Nephron progenitor cell (in vitro differentiated cells): ENCODE measurements at places on chromosomes 3 and 15.

DNA sequence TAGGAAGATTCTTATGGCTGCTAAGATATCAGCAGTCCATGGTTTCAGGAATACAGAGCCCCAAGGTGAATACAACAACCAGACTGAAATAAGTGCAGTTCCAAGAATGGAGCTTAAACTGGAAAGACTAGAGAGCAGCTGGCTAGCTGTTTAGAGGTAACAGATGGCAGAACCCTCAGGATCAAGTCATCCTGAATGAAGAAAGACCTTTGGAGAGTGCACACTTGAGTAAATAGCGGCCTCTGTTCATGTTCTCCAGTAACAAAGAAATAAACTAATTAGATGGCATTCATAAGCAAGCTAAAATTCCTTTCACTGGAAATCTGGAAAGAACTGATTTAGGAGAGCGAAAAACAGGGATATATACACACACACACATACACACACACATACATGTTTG, 968.4 kb downstream of the FHIT start:
- DNase-seq, result no peak

DNA sequence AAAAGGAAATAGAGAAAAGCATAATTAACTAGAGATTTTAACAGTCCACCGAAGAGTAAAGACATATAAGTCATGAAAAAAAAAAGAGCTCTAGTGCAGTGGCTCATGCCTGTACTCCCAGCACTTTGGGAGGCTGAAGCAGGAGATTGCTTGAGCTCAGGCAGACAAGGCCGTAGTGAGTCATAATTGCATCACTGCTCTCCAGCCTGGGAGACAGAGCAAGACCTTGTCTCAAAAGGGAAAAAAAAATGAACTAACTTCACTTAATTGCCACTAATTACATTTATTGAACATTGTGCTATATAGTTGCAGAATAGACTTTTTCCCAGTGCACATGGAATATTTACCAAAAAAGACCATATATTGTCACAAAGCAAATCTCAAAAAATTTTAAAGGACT, 221.8 kb downstream of the CBLB start:
- no peak for DNase-seq

- no peak for DNase-seq
Observed at GRCh38 chr3:68033867-68034266, 379.5 kb upstream of the SUCLG2 start.

- no peak for DNase-seq
Observed at GRCh38 chr3:56985878-56986277, 74.6 kb upstream of the SPATA12 start.

- no peak for DNase-seq
Observed at GRCh38 chr3:160738048-160738447, 18.0 kb upstream of the PPM1L start.

DNA sequence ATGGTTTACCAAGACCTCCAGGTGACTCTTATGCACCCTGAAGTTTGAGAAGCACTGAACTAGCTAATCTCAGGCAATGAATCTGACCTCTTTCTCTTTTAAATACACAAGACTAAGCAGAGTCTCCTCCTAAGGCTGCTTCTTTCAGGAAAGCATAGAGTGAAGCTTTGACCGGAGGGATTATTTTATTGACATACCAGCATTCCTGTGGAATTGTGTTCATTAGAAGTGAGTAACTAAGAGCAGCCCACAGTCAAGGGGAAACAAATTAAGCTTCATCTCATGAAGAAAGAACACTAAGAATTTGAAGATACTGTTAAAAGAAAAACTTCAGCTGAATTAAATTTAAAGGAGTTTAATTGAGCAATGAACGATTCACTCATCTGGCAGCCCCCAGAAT, 963.5 kb downstream of the NTRK3 start:
- no peak for DNase-seq

DNA sequence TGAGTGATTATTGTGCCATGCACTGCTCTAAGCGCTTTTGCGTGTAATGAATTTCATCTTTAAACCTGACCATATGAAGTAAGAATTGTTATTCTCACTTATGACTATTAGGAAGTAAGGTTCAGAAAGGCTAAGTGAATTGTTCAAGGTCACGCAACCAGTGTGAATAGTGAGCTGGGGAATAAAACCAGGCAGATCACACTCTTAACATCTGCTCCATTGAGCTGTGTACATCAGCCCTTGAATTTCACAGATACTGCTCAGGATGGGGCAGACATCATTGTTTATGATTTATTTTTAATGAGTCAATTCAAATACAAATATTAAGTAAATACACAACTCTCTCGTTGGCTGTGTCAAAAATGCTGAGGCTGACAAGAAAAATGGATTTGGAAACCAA, 184.5 kb downstream of the FNDC3B start:
- no peak for DNase-seq

DNA sequence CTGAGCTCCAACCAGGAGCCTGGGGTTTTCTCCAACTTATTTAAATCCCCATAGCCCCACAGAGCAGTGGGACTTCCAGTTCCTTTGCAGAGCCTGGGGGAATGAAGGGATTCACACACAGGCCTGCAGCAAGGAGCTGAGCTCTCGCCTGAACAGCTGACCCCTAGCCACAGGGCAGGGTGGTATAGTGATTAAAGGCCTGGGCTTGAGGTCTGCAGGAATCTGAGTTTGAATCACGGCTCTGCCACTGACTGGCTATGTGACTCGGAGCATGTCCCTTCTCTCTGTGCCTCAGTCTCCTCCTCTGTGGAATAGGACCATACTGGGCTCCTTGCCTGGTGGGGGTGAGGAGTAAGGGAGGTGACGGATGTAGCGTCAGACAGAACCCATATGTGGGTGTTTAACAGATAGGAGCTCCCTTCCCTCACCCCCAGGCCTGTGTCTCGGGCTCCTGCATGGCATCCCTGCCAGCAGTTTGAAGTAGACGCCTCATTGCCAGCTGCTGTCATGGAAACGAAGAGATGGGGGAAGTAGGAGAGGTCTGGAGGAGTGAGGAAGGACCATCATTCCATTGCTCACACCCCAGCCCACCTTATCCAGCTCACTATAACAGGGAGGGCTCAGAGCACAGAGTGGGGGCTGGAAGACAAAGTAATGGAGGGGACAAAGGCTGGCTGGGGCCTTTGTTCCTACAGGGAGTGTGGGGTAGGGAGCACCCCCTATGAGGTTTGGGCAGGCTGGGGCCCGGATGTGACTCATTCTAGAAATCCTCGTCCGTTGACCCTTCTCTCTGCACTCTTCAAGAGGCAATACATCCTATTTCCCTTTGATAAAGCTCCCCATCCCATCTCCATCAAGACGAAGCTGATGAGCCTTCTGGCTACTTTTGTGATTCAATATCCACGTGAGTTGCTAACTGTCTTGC, 14.8 kb downstream of the HRH1 start:
- no peak for DNase-seq

- DNase-seq, result no peak
Observed at GRCh38 chr15:85336880-85337279, 43.5 kb upstream of the AKAP13 start.

GRCh38 chr3:42106646-42107045, 15.5 kb downstream of the TRAK1 start:
- no peak for DNase-seq

DNA sequence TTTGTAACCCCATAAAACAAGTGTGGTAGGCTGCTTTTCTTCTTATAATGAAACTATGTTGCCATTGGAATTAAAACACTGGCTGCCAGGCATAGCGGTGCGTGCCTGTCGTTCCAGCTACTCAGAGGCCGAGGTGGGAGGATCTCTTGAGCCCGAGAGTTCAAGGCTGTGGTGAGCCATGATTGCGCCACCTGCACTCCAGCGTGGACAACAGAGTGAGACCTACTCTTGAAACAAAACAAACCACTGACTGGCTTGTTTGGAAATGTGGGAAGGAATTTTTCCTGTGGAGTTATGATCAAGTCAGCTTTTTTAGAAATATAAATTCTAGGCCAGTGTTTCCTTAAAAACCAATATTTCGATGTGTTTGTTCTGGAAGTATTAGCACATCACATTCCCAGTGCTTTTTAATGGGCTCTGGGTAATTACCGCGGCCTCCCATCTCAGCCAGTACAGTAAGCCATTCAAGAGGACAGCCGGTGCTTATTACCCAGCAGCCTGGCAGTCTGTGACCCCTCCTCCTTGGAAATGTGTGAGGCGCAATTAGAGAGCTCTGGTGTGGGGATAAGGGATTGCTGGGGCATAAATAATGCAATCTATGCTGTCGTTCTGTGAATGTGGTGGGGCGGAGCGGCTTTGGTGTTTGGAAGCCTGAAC, 58.3 kb upstream of the TRAK1 start:
- DNase-seq, result peak; percentile 33

GRCh38 chr3:113193719-113194118, 17.6 kb upstream of the BOC start:
- DNase-seq, result no peak

GRCh38 chr3:124234852-124235252, 242.9 kb upstream of the ROPN1 start:
- DNase-seq, result no peak

DNA sequence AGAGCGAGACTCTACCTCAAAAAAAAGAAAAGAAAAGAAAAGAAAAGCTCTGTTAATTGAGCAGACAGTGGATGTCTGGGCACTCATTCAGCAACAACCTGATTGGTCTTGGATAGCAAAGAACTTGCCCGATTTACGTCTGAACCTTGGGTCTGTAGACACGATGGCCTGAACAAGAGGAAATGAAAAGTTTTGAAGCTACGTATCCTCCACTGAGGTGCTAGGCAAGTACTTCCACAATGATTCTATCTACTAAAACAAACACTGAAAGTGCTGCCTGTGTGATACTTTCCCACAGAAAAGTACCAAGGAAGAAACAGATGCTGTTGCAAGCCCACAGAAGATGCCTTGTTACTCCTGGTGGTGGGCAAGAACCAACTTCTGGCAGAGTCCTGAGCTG, 21.8 kb upstream of the MUSTN1 start:
- no peak for DNase-seq

GRCh38 chr3:23421811-23422516, 218.8 kb downstream of the UBE2E2 start:
- no peak for DNase-seq

GRCh38 chr3:155640098-155640497, 104.8 kb downstream of the PLCH1 start:
- DNase-seq, result no peak

- no peak for DNase-seq
Observed at GRCh38 chr15:82064824-82065223, 19.0 kb upstream of the MEX3B start.

GRCh38 chr15:87528873-87529272, 727.7 kb downstream of the NTRK3 start:
- DNase-seq, result no peak

DNA sequence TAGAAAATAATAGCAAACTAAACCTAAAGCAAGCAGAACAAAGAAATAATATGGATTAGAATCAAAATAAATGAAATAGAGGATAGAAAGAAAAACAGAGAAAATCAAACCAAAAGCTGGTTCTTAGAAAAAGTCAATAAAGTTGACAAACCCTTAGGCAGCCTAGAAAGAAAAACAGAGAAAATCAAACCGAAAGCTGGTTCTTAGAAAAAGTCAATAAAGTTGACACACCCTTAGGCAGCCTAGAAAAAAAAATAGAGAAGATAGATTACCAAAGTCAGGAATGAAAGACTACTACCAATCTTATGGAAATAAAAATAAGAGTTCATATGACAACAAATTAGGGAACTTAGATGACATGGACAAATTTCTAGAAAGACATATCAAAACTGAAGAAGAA, 142.4 kb downstream of the LRRC28 start:
- no peak for DNase-seq

- no peak for DNase-seq
Observed at GRCh38 chr3:167852216-167852615, 116.7 kb downstream of the SERPINI1 start.

- DNase-seq, result no peak
Observed at GRCh38 chr15:63601704-63602185, 4.6 kb downstream of the FBXL22 start.

- DNase-seq, result no peak
Observed at GRCh38 chr15:60546744-60547143, 67.8 kb upstream of the ICE2 start.

DNA sequence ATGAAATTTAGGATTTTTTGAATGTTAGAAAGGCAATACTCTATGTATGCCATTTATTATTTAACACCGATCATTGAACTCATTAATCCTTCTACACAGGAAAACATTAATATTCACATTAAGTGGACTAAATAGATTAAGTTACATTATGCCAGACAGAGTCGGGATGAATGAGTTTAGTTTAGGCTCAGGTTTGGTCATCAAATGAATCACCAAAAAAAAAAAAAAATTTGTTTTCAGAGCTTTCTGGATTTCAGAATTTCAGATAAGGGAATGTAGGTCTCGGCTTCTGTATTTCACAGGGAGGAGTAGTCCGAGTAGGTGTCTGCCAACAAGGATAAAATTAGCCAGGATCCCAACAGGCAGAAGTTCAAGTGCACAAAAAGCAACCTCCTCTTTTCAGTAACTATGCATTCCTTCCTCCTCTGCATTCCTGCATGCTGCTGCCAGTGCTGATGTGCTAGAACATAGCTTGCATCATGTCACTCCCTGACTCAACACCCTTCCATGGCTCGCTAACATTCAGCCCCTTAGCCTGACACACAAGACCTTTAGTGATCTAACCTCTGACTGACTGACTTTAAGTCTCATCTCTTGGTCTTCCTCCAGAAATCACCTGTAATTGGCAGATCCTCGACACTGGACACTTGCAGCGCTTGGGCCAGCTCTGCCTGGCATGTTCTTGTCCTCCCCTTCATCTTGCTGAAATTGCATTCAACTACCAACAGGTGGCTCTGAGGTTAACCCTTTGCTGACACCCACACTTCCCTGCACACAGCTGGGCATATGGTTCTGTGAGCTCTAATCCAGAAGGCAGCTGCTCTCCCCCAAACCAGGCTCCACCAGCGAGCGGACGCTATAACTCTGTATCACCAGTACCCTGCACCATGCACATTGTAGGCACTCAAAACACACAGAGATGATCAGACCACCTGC, 145.4 kb upstream of the PROK2 start:
- DNase-seq, result no peak

GRCh38 chr3:179720196-179720595, 67.4 kb downstream of the USP13 start:
- no peak for DNase-seq

DNA sequence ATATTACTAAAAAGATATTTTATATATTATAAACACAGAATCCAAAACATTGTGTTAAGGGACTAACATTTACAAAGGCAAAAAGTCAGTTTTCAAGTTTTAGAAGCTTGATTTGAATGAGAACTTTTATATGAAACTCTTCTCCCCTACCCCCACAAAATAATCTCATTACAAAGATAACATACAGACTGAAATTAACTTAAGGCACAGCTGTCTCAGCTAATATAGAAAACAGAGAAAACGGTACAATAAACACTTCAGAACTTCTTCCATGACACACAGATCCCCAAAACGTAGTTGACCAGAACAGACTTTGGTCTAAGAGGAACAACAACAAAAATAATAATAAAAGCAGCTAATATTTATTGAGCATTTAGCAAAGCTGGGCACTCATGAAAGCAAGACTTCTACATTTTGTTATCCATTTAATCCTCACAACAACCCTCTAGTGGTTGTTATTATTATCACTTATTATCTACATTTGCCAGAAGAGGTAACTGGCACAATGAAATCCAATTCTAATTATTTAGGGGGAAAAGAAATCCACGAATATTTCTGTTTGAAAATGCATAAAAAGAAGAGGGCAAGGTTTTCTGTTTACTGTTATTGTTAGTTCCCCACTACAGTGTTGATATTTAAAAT, 68.1 kb downstream of the PFN2 start:
- DNase-seq, result no peak
